ENCODE measurements at places on chromosomes 11 and 22.

GRCh38 chr11:17541330-17541885, 2.8 kb downstream of the USH1C start:
- H3K27me3 ChIP-seq, result no peaks in the 10 kb centered on the region
- no peaks in the 10 kb centered on the region for H3K4me1 ChIP-seq
- peak; percentile 47 for DNase-seq
- no peak overlapping the region for H3K4me3 ChIP-seq
- no peaks in the 10 kb centered on the region for H3K36me3 ChIP-seq
- H3K27ac ChIP-seq, result no peak overlapping the region

- H3K4me1 ChIP-seq, result no peaks in the 10 kb centered on the region
- no peak overlapping the region for H3K27ac ChIP-seq
- H3K4me3 ChIP-seq, result no peak overlapping the region
- no peaks in the 10 kb centered on the region for H3K27me3 ChIP-seq
- H3K36me3 ChIP-seq, result no peaks in the 10 kb centered on the region
These were observed 435.1 kb upstream of the CCDC90B start for GRCh38 chr11:83721263-83721662.

DNA sequence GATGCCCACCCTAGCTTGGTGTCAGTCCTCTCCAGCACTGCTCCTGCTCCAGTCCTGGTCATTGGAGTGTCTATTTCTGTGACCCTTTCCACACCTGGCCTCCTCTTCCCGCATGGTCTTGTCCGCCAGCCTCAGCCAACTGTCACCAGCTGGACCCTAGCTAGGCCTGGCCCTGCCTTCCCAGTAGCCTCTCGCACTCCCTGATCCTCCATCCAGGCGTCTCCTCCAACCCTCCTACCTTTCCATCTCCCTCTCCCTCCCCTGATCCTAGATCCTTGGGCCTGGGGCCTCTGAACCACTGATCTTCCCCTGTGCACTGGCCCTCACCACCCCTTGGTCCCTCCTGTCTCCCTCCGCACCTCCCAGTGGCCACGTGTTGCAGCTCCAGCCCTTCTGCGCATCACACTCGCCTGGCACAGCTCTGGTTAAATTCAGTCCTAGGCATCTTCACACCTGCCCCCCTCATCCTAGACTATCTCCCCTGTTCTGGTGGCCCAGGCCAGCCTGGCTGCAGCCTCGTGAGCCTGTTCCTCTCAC, 9.9 kb downstream of the SYNGR1 start:
- DNase-seq, result no peak
- no peak overlapping the region for H3K4me3 ChIP-seq
- peak overlapping the region; percentile 79 for H3K27ac ChIP-seq
- no peaks in the 10 kb centered on the region for H3K4me1 ChIP-seq

GRCh38 chr22:42396621-42397331, 35.4 kb downstream of the NFAM1 start:
- no peaks in the 10 kb centered on the region for H3K36me3 ChIP-seq
- H3K4me3 ChIP-seq, result no peak overlapping the region
- H3K27me3 ChIP-seq, result no peaks in the 10 kb centered on the region
- no peak overlapping the region for H3K27ac ChIP-seq
- H3K4me1 ChIP-seq, result no peaks in the 10 kb centered on the region

- H3K4me3 ChIP-seq, result no peak overlapping the region
- no peaks in the 10 kb centered on the region for H3K27me3 ChIP-seq
- DNase-seq, result no peak
- H3K36me3 ChIP-seq, result no peaks in the 10 kb centered on the region
- H3K27ac ChIP-seq, result no peak overlapping the region
These were observed 56.5 kb downstream of the NAT10 start for GRCh38 chr11:34161812-34162492.

Data from breast epithelium (tissue), 4 donors.